GM12865 (cell line): ENCODE measurements at places on chromosomes 1 and 21.

GRCh38 chr1:174884038-174884437 is 115.7 kb upstream of the CACYBP start:
- no peak for DNase-seq

DNA sequence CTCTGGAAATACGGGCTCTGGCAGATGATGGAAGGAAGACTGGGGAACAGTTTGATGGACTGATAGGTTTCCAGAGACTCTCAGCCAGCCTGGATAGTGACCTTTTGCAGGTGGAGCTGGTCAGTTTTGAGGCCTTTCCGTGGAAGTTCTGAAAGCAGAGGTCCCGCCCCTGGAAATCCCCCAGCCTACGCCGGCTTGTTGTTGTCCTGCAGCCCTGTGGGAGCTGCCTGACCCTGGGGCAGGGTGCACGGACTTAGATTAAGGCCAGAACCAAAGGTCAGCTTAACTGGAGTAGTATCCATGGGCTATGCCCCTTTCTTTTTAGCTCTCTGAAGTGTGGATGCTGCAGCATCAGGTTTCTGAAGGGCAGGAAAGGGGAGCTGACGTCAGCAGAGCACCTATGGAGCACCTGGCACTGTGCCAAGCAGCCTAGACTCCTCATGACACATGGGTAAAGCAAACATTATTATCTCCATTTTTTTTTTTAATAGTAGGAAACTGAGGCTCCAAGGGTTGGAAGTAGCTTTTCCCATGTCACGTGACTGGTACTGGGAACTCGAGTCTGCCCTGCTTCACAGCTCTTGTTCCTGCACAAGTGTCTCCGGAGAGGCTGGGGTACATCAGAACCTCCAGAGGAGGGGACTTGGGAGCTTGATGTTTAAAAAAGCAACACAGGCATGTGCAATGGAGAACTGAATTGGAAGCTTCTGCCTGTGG is 38.5 kb downstream of the IER5 start:
- no peak for DNase-seq

DNA sequence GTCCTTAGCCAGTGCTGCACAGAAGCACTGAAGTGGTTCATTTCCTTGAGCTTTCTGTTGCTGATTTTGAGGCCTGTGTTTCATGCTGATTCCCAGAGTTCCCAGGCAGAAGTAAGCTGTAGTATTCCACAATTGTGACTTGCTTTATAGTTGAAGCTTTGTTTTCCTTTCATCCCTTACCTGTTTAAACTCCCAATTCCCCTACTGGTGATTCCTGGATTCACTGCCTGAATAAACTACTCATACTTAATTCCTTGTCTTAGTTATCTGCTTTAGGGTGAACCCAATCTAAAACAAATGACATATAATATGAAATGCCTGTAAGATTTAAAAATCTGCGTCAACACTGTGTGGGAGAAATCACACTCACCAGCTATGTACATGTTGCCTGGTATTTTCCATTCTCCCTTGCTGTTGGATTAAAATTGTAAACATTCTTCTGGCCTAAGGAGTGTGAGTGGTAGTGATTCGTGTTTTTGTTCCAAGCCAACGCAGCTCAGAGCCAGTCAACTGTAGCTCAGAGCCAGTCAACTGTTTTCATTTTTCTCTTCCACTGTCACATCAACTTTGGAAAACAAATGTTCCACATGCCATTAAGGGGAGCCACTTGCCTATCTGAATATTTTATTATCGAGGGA is 879.4 kb downstream of the MRPL39 start:
- DNase-seq = no peak

GRCh38 chr1:54408147-54409066 is 2.2 kb upstream of the SSBP3 start:
- DNase-seq = peak; percentile 66

DNA sequence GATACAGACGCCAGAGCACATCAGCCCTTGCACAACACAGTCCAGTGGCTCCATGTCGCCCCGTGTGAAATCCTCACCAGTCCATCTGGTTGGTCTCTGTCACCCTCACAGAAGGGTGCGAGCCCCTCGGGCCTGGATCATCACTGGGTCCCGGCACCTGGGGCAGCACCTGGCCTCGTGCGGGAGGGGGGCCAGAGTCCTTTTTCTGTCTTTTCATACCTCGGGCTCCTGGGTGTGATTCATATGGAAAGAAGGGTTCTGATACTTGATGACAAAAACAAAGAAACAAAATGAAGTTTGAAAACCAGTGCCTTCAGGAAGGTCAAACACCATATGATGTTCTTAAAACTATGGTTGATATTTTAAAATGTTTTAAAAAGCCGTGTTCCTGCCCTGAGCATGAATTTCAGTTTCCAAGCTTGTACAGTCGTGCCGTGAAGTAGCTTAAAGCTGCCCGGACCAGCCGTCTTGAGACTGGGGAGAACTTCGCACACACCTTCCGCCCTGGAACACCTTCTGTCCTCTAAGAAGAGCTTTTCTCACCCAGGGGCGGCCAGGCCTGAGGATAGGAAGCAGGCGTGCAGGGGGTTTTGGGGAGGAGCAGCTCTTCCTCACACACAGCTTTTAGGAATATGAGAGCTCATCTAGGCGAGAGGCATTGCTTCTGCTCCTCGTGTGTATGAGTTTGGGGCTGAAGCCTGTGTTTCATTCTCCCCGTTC is 35.2 kb downstream of the SLC37A1 start:
- DNase-seq = peak; percentile 50

DNA sequence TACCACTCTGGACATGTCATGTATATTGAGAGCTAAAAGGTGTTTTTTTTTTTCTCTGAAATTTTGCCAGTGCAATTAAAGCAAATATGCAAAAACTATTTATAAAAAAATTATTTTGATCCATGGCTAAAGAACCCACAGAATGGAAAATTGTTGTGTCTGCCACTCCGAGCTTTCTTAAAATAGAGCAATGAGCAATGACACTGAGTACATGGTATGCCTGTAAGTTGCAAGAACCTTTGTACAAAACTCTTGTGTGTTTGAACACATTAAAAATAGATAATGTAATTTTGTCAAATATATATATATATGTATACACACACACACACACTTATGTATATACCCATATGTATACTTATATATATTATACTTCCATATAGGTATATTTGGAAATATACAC is 1530.9 kb upstream of the B3GALT2 start:
- no peak for DNase-seq

DNA sequence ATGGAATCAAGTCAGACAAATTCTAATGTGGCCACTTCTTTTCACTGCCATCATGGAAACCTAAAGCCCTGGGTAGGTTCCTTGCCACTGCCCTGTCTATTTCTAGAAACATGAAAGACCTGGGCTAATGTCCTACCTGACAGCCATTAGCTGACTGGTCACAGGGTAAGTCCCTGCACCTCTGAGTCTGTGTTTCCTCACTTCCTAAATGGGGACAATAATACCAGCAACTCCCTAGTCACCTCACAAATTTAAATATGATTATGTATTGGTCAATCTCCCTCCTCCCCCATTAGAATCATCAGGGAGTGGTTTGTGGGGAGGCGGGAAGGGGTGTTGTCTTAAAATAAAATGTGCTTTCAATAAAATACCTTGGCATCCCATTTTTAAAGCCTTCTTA is 2.2 kb downstream of the CREG1 start:
- no peak for DNase-seq

GRCh38 chr1:53206735-53207379 is 10.2 kb downstream of the CPT2 start:
- DNase-seq = no peak

GRCh38 chr1:3539707-3540425 is 71.4 kb downstream of the MEGF6 start:
- DNase-seq = no peak

DNA sequence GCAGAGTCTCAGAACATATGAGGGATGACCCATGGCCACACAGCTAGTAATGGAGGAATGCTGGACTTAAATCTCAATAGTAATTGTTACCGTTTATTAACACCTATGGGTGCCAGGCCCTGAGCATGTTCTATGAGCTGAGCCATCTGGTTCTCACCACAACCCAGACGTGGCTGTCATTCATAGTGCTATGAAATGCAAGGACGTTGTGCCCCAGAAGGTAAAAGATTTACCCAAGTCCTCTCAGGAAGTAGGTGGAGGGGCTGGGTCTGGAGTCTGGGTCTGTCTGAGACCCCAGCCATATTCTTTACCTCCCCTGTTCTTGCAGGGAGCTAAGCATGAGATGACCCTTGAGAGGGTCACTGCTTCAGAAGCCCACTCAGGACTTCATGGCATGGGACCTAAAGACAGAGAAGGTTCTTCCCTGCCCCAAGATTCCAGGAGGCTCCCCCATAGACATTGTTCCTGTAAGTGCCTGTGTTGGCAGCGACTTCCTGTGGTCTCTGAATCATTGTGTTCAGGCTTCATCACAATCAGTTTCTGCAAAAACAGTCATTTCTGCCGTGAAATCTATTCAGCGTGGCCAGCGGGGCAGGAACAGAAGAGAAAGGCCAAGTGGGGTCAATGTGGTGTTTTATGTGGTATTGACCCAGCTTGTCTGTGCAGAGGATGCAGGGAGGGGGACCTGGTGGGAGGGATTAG is 475.4 kb downstream of the PTPRU start:
- peak; percentile 56 for DNase-seq

DNA sequence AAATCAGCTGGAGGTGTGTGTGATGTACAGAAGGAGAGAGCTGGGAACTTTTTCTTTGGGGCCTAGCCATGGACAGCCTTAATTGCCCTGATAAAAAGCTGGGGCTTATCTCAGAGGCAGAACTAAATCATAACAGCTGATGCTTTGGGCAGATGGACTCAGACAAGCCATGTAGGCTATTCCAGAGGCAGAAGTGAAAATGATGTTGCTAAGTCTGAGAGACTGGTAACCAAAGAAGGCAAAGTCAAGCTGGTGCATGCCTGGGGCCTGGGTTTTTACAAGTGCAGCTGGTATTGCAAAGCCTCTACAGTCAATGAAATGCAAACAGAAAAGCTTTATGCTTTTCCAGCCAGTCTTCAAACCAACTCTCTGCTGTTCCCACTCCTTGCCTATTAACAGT is 39.0 kb upstream of the LMX1A start:
- peak; percentile 36 for DNase-seq

- DNase-seq = no peak
These were observed 650.1 kb downstream of the KCNT2 start for GRCh38 chr1:195958131-195958530.

- no peak for DNase-seq
These were observed 151.7 kb upstream of the ZNF648 start for GRCh38 chr1:182213163-182213562.

DNA sequence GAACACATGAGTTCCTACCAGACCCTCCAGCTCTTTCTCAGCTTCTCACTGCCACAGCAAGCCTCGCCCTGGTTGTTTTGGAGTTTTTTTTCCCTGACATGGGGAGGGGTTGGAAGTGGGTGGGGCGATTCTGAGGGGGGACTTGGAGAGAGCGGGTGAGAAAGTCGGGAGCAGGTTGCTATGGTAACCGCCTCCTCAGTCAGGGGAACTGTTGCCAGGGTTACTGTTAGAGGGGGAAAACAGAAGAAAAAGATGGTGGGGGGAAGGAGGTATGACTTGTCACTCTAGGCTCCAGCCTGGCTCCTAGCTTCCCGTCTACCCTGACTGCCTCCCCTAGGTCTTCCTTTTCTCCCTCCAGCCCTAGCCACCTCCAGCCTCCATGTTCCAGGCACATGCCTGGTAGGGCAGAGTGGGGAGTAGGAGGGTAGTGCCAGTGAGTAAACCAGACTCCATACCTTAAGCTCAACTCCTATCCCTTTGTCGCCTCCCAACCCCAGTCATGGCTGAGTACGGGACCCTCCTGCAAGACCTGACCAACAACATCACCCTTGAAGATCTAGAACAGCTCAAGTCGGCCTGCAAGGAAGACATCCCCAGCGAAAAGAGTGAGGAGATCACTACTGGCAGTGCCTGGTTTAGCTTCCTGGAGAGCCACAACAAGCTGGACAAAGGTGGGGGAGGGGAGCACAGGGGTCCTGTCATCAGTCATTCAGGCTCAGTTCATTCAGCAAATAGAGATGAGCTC is 6.0 kb downstream of the PEA15 start:
- no peak for DNase-seq

GRCh38 chr21:27694667-27695066 is 727.8 kb upstream of the ADAMTS5 start:
- no peak for DNase-seq

- no peak for DNase-seq
These were observed 3.2 kb downstream of the SPATA21 start for GRCh38 chr1:16434007-16434406.

- DNase-seq = peak; percentile 56
These were observed 191.2 kb upstream of the SAMSN1 start for GRCh38 chr21:14737284-14737691.

GRCh38 chr1:36125129-36125991 is at the start of gene COL8A2:
Gene COL8A2 (minus strand): TSS chr1:36125222. CDS start chr1:36100242, 24,980 bp downstream.
- no peak for DNase-seq

DNA sequence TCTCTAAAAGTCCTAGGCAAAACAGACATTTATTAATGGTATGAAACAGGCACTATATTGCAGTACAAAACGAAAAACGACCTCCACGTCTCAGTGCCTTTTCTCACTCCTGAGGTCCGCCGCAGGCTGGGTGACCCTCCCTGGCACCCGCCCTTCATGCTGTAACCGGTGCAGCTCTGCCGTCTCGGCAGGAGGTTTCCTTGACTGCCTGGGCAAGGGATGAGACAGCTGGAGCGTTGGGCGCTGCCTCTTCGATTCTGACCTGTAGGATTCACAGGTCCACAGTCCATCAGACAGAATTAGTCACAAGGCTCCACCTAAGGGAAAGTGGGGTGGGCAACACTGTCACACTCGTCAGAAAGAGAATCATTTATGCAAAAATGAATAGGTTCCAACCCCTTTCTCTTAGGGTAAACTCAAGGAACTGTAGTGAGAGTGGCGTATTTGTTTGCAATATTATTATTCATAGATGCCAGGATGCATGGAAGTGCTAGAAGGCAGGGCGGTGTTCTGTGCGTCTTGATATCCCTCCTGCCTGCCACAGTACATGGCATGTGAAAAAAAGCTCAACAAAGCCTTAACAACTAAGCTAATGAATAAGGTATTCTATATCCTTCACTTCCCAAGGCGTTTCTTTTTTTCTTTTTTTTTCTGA is 23.5 kb upstream of the ZBTB18 start:
- no peak for DNase-seq

DNA sequence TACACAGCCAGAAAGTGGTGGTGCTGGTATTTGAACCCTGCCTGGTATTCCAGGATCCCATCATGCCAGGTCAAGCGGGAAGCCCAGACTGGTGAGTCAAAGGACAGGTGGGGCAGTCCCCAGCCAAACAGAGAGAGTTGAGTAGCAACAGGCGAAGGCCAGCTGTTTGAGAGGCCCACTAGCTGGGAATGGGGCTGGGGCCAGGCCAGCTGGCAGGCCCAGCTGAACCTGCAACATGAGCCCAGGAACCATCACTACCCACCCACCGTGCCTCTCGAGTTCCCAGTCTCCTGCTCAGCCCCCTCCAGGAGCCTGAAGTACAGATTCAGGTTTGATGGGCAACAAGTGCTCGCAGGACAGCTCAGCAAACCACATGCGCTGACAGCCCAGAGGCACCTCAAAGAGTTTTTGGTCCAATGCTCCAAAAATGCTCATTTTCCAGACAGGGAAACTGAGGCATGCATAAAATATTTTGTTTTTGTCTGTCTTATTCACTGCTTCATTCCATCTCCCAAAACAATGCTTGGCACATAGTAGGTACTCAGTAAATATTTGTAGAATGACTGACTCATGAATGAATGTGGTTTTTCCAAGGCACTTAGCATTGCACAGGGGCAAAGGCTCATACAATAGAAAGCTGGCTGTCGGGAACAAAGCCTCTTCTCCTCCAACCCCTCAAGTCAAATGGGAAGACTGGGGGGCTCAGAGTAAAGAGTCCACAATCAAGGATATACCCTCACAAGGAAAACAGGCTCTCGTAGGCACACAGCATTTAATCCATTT is 42.5 kb upstream of the CLIC4 start:
- DNase-seq = no peak
